ENCODE measurements at places on chromosomes 12 and 14.

- DNase-seq = peak; percentile 52
Measured at GRCh38 chr14:73427516-73428264, 30.7 kb downstream of the NUMB start.

DNA sequence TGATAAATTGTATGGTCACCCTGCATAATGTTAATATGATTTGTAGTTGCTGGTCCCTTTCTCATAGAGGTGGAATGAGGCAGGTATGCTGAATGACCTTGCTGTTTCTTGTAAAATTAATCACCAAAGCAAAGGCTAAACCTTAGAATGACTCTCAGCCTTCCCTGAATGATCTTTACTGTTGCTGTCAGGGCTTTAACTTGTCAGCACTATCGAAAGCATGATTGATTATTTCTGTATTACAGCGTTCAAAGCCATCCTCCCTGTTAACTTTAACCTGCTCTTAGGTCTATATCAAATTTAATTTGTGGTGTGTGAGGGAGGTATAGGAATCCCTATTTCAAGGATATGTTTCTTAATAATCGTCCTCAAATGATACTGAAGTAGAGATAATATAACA, 23.1 kb downstream of the RASSF8 start:
- DNase-seq = no peak

DNA sequence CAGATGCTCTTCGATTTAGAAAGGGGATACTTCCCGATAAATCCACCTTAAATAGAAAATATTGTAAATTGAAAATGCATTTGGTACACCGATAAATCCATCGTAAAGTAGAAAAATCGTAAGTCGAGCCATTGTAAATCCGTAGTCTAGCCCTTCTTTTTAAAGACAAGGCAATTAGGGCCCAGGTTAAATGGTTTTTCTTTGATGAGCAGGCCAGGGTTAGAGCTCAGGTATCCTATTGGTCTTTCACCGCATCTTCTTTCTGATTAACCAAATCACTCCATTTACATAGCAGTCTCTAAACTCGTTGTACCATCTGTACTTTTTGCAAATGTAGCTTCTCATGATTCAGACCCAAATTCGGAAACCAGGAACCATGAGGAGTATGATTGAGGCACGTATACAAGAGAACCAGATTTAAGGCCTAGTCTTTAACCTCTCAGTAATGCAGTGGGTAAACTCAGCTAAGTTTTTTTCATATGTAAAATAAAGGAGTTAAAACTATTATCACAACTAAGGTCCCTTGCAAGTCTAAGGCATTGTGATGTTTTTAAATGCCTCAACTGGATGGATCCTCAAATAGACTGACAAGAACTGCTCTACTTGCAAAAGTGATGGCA, 2.2 kb upstream of the YAF2 start:
- DNase-seq = no peak

- no peak for DNase-seq
Measured at GRCh38 chr12:27541031-27541719, 17.2 kb downstream of the PPFIBP1 start.

- DNase-seq = no peak
Measured at GRCh38 chr12:93008044-93008778, 79.1 kb upstream of the EEA1 start.

GRCh38 chr14:82755923-82756322, 1222.3 kb upstream of the SEL1L start:
- no peak for DNase-seq

DNA sequence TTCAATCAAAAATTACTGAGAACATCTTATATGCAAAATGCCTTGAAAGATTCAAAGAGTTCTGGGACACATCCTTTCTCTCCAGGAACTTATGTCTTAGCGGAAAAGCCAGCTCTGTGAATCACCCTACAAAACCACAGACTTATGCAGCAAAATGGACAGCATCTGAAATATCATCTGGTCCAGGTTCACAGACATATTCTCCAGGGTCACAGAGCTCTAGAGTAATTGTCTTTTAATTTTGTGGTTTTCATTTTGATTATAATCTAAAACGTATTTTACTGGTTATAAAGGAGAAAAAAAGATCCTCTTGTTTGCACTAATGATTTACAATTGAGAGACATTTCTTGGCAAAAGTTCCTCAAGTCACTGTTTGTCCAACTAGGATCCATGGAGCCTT, 246.2 kb downstream of the MSRB3 start:
- DNase-seq = peak; percentile 91

- DNase-seq = no peak
Measured at GRCh38 chr12:85711735-85712390, 124.3 kb downstream of the RASSF9 start.

DNA sequence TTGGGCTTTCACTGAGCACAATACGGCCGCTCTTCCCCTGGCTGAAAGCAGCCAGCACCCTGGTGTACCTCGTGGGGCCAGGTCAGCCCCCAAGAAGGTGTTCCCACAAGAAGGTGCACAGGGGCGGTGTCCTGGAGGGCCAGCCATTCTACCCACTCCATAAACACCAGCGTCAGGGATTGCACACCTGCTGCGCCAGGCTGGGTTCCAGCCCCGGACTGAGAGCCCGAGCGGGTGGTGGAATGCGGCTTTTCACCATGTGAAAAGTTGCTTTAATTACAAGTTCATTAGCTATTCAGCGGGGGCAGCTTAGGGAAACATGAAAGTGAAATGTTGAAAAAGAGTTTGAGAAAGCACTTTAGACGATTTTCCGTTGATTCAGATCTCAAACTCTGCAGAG, 17.5 kb upstream of the MMP17 start:
- no peak for DNase-seq

DNA sequence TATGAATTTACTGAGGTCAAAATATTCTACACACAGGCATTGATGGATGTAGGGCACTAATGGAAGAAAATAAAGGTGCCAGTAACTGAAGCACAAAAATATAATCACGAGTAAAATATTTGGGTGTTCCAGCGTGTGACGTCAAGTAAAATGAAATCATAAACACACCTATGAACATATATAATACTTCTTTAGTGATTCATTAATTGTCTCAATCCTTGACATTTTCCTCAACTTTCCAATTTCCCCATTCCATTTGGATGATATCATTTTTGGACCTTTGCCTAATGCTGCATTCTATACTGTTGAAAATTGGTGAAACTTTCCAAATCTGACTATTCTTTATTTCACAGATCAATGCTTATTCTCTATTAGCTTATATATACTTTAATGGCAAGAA, 649.3 kb downstream of the GALC start:
- DNase-seq = no peak

Data from fibroblast of skin of back (primary cell).